ENCODE measurements at places on chromosomes 5 and 9.

DNA sequence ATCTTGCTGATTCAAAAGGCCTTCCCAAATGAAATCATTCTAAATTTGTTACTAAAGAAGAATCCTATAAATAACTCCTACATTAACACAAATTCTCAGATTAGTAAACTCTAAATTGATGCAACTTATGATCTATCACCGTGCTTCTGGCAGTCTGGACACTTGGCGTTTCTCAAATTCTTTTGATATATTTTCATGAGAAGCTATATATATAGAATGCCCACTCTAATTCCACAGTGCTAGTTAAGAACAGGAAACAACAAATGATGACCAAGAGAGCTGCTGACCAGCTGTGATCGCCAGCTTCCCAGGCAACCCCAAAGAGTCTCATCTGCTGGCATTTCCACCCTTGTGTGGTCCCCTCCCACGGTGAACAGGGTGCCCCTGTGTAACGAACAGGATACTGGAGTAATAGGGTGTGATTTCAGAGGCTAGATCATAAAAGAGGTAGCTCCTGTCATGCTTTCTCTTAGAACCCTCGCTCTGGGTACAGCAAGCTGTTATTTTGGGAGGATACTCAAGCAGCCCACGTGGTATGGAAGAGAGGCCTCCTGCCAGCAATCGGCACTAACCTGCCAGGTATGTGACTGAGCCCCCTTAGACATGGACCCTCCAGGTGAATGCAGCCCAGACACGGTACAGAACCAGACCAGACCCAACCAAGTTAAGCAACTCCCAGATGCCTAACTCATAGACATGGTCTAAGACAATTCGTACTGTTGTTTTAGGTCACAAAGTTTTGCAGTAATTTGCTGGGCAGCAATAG lies 64.7 kb downstream of the CDC14B start:
- DNase-seq: no peak

GRCh38 chr5:77360381-77360780 lies 131.7 kb downstream of the WDR41 start:
- no peak for DNase-seq

DNA sequence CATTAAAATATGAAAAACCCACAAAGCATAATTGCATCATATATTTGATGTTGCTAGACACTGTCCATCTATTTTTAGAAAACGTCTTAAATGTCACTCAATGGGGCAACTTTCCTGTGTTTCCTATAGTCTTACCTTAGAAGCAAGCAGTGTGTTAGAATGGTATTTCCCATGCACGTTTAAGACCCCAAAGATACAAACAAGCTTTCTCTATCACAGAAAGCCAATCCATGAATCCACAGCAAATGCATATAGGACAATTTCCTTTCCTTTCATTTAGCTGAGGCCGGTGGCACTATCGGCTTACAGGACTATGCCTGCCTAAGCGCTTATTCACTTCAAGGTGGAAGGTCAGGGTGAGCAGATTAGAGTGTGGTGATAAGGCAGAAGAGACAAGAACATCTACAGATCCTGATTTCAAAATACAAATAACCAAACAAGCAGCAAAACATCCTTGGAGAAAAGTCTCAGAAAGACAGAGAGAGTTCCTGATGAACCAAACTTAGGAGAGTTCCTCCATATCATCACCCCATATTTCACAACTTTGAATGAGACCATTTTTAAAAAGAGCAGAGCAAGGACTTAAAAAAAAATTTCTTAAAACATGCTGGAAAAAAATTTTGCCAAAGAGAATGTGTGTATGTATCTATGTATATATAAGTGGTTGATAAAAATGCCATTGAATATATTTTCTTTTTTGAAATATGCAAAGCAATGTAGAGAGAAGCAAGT lies 57.2 kb downstream of the MEF2C start:
- DNase-seq: no peak

DNA sequence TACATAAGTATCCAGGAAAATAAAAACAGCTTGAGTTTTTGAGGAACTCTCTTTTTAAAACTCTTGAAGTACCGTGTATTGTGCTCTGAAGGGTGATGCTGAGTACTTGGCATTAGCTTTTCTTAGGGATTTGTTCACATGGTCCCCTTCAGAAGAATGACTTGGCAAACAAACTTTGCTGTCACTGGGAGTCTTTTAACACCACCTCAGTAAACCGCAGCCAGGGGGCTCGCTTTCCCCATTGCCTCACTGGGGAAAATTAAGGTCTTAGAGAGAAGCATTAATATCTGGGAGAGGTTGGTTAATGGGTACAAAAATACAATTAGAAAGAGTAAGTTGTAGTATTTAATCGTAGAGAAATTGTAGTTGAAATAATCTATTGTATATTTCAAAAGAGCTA lies 105.9 kb upstream of the DAP start:
- no peak for DNase-seq

DNA sequence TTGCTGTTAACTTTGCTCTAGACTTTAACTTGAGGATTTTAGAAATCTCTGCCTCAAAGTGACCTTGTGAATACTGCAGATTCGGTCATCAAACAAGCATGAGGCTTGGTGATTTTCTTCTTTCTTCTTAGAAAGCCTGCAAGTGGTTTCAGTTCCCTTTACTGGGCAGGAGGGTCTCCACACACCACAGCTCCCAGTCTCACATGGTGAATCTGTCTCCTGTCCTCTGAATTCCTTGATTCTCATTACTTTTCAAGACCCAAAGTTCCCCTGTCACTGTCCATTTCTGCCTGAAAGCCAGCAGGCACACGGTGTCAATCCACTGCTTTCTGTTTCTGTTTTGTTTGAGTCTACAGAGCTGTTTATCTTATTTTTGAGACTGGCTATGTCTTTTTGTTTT lies 14.1 kb downstream of the HSPB3 start:
- no peak for DNase-seq

GRCh38 chr9:107351382-107352045 lies 68.4 kb downstream of the RAD23B start:
- no peak for DNase-seq

DNA sequence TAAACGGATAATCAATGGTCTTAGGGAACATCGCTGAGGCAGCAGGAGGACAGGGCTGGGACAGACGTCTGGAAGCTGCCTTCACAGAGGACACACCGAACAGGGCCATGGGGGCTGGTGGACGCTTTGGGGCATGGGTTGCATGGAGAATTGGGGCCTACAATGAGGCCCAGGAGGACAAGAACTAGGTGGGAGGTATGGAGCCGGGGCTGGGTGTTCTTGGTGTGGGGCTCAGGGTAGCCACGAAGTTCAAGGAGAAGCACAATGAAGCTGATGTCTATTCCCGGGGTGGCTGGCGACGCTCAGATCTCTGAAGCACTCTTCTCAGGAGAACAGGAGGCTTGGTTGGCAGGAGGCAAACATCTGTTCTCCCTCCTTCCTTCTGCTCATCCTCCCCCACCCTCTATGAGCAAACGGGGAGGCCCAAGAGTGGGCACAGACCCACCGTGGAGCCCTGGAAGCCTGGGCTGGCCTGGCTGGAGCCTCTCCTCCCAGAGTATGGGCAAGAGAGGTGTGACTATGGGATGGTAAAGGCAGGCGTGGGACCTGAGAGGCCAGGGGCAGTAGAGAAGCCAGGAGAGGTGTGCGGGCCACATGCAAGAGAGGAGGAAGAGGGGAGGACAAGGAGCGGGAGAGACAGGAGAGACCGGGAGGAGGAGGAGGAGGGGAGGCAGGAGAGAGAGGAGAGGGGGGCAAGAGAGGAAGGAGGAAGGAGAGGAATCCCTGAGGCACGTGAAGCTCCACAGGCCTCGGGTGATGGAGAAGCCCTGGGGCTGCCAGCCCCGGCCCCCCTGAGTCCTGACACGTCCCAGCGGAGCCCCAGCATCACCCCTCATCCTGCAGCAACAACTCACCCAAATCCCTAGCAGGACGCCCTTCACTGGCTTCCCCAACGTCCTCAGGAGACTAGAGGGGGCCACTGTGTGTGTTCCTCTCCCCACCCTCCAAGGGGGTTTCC lies 159.1 kb downstream of the OLFM1 start:
- no peak for DNase-seq

DNA sequence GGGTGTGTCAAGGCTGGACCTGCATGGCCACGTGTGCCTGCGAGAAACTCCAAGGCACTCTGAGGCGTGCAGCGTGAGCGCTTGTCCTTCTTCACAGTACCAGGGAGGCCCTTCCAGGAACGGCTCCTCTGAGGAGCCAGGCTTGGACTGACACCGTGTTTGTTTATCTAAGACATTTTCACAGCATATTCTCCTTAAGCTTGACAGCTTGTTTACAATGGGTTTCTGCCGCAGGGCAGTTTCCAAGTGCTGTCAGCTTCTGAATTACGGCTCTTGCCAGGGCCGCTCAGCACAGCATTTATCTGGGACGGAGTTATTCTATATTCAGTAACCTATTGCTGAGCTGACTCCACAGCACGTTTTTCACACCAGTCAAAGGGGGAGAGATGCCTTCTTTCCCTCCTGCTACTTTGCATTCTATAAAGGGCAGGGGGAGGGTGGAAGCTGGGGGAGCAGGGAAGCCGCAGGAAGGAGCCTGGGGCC lies 98.4 kb downstream of the LMNB1 start:
- no peak for DNase-seq

DNA sequence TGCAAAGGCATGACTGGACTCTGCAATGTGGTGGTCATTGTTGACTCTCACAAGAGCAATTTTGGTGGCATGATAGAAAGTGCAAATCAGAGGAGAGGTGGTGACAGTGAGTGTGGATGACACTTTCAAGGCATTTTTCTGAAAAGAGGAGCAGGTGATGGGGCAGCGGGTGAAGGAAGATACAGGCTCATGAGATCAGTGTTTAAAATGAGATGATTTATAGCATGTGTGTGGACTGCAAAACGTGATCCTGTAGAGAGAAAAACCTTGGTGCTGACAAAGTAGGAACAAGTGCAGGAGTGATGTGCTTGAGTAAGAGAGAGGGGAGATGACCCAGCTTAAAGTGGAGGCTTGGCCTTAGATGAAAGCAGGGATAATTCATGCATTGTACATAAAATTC lies 171.2 kb upstream of the PPP2R2B start:
- no peak for DNase-seq

- no peak for DNase-seq
These were observed 76.1 kb upstream of the ASS1 start for GRCh38 chr9:130368631-130369103.

DNA sequence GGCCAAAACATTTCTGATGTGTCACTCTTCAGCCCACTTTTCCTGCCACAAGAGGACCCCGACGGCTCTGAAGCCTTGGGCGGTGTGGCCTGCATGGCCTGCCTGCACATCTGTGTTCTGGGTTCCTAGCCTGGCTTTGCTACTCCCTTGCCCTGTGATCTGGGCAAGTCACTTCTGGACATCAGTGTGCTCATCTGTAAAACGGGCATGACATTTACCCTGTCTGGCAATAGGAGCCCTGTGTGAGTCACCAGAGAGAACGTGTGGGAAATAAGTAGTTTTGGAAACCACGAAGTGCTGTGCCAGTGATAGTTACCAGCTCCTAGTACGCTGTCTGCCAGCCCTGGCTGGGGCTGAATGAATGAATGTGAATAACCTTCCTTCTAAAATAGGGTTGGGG lies 90.8 kb downstream of the MACROH2A1 start:
- DNase-seq: no peak

DNA sequence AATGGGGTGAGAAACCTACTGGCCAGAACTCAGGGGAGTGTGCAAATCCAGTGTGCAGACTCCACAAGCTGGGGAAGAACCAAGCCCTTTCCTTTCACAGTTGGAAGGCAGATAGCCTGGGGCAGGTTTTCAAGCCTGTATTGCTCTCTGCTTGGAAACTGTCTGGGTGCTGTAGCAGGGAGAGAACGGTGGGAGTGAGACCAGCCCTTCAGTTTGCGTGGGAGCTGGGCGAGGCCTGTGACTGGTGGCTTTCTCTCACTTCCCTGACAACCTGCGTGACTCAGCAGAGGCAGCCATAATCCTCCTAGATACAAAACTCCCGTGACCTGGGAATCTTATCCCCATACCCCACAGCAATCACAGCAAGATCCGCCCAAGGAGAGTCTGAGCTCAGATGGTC lies 44.9 kb upstream of the SNCAIP start:
- no peak for DNase-seq

GRCh38 chr5:139458580-139459407 lies 3.7 kb downstream of the ECSCR start:
- DNase-seq: no peak

GRCh38 chr9:34991607-34992375 lies 2.2 kb downstream of the DNAJB5 start:
- DNase-seq: peak; percentile 22

DNA sequence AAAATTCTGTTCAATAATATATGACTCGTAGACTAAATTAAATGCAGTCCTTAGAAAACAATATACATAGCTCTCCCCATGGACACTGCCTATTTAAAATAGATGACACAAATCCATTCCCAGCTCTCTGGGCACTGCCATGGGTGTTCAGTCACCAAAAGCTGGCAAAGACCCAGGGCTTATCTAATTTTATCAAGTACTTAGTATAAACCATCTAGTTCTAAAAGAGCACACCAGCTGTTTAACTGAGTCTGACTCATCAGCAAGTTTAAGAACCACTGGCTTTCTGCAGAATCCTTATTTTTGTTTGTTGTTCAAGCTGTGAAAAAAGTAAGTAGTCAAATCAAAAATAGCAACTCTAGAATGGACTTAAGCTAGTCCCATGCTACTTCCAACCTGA lies 107.6 kb downstream of the PLPP1 start:
- DNase-seq: no peak

DNA sequence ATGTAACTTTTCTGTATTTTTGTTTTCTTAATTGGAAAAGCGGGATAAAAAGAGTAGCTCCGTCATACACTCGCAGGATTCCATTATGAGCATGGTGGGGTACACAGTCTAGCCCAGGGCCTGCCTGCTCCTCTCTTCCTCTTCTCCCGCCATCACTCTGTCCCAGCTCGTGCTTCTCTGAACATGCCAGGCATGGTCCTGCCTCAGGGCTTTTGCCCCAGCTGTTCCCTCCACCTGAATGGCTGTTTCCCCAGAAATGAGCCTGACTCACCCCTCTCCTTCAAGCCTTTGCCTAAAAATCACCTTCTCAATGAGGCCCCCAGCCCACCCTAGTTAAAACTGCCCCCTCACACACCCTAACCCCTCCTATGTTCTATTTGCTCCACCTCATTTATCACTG lies 4.5 kb downstream of the CORO2A start:
- DNase-seq: no peak

- no peak for DNase-seq
These were observed 27.9 kb upstream of the TLE1 start for GRCh38 chr9:81717061-81717746.

- DNase-seq: no peak
These were observed 213.0 kb downstream of the SMARCA2 start for GRCh38 chr9:2228132-2228531.

GRCh38 chr5:119363936-119364335 lies 8.1 kb downstream of the TNFAIP8 start:
- DNase-seq: no peak

- DNase-seq: no peak
These were observed 764.2 kb upstream of the ZNF608 start for GRCh38 chr5:125510651-125511050.

GRCh38 chr9:8278048-8278447 lies 478.5 kb upstream of the DMAC1 start:
- DNase-seq: no peak

- no peak for DNase-seq
These were observed 47.9 kb downstream of the LRRC70 start for GRCh38 chr5:62626534-62626933.

GRCh38 chr5:94174748-94175411 lies 433.5 kb upstream of the POU5F2 start:
- no peak for DNase-seq

- no peak for DNase-seq
These were observed 587 bp downstream of the C5orf47 start for GRCh38 chr5:173989432-173990082.
